Prostate gland (tissue), 2 donors: ENCODE measurements at places on chromosomes 16 and 17. TPM values are rescaled to one million over a fixed set of nuclear protein-coding genes. Genes with fewer than 3 reads are reported as not detected.
A peak's percentile ranks its signal among the peaks of the same experiment; 100 is the strongest.

- peaks cover 3% of the 10 kb centered on the region for H3K27me3 ChIP-seq
- no peak for DNase-seq
- no peak overlapping the region for H3K27ac ChIP-seq
- no peaks in the 10 kb centered on the region for H3K36me3 ChIP-seq
- no peak overlapping the region for H3K4me3 ChIP-seq
Measured at GRCh38 chr16:80367037-80367658, 173.6 kb upstream of the DYNLRB2 start.

DNA sequence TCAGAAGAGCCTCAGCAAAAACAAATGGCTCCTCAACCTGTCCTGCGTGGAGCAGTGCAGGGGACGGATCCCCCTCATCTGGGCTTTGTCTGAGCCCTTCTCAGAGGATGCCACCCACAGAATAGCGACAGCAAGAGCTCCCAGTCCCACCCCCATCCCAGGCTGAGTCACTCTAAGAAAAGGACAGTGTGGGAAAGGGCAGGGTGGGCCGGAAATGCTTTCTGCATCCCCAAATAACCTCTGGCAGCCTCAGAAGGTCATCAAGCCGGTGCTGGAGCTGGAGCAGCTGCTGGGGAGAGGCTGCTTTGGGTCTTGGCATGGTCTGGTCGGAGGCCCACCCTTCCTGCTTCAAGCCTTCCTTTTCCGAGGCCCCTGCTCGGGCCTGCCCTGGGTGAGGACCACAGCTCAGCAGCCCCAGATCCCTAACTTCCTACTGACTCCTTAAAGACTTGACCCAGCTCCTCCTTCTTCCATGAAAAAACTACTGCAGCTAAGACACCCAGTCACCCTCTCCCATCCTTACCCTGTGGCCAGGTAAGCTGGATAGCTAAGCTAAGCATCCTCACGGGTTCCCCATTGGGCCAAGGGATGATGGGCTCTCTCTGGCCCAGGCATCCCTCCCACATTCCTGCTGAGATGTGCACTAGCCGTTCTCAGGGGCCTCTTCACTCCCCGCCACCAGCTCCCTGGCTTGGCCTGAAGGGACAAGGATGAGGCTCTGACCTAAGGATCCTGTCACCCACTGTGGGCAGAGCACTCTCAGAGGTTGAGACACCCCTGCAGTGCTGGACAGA lies 8.7 kb downstream of the SLC12A4 start:
- no peaks in the 10 kb centered on the region for H3K27me3 ChIP-seq
- no peak for DNase-seq
- H3K4me3 ChIP-seq: no peak overlapping the region
- peaks cover 19% of the 10 kb centered on the region for H3K36me3 ChIP-seq
- peak overlapping the region; percentile 23 for H3K27ac ChIP-seq

- H3K4me3 ChIP-seq: no peak overlapping the region
- no peak for DNase-seq
- H3K27ac ChIP-seq: no peak overlapping the region
- H3K4me1 ChIP-seq: no peaks in the 10 kb centered on the region
- no peaks in the 10 kb centered on the region for H3K27me3 ChIP-seq
Measured at GRCh38 chr16:28937222-28937876, 5.6 kb downstream of the CD19 start.

DNA sequence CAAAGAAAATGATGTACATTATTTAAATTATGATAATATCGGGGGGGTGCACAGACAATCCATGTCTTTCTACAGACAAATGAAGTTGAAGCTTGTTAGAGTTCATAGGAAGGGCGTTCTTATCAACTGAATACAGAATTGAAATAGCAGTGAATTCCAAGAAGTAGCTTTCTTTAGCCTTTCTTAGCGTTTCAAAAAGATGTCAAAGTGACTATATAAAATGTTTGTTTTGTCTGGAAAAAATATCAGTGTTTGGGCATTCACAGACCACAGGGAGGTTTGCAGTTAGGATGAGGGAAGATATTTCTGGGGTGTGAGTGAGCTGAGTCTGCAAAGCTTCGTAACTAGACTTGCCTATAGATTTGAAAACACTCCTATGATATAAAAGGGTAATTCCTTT lies 55.0 kb downstream of the STX8 start:
- no peak overlapping the region for H3K4me3 ChIP-seq
- H3K4me1 ChIP-seq: no peaks in the 10 kb centered on the region
- no peaks in the 10 kb centered on the region for H3K27me3 ChIP-seq
- no peak for DNase-seq
- no peaks in the 10 kb centered on the region for H3K36me3 ChIP-seq

GRCh38 chr17:78271419-78272170 lies 40.2 kb downstream of the TMEM235 start:
- H3K27me3 ChIP-seq: no peaks in the 10 kb centered on the region
- no peaks in the 10 kb centered on the region for H3K36me3 ChIP-seq
- H3K27ac ChIP-seq: no peak overlapping the region
- no peaks in the 10 kb centered on the region for H3K4me1 ChIP-seq
- no peak overlapping the region for H3K4me3 ChIP-seq

GRCh38 chr17:76805319-76805718 lies 62.9 kb upstream of the MGAT5B start:
- no peak overlapping the region for H3K4me3 ChIP-seq
- no peaks in the 10 kb centered on the region for H3K27me3 ChIP-seq
- no peaks in the 10 kb centered on the region for H3K36me3 ChIP-seq
- H3K27ac ChIP-seq: no peak overlapping the region
- DNase-seq: no peak

DNA sequence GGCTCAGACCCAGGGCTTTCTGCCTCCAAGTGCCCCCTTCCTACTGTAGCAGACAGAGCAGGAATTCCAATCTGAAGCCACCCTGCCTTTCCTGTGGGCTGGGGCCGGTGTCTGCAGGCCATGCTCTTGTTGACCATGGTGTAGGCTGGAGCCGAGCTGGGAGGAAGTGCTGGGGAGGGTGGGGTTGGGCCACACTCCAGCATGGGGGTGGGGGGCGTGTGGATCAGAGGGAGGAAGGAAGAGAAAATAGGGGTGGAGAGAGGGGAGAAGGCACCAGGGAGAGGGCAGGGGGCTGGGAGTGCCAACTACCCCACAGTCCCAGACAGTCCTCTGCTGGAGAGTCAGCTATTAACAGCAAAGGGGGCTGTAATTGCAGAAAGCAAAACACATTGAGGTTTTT lies 54.3 kb upstream of the JPH3 start:
- H3K27me3 ChIP-seq: peaks cover 8% of the 10 kb centered on the region
- DNase-seq: no peak
- no peaks in the 10 kb centered on the region for H3K36me3 ChIP-seq
- H3K4me1 ChIP-seq: no peaks in the 10 kb centered on the region
- no peak overlapping the region for H3K4me3 ChIP-seq

TSNAXIP1 gene
- total RNA-seq: 2.1 TPM

- H3K36me3 ChIP-seq: no peaks in the 10 kb centered on the region
- H3K27ac ChIP-seq: peak overlapping the region; percentile 10
- peaks cover 32% of the 10 kb centered on the region for H3K4me1 ChIP-seq
- H3K27me3 ChIP-seq: no peaks in the 10 kb centered on the region
- peak; percentile 58 for DNase-seq
Measured at GRCh38 chr16:89443727-89444084, 46.7 kb downstream of the ANKRD11 start.

NTN1 gene
- 9.2 TPM for total RNA-seq

- no peak overlapping the region for H3K4me3 ChIP-seq
- no peaks in the 10 kb centered on the region for H3K27me3 ChIP-seq
- H3K4me1 ChIP-seq: no peaks in the 10 kb centered on the region
- H3K27ac ChIP-seq: no peak overlapping the region
Measured at GRCh38 chr16:47311738-47312505, 148.9 kb downstream of the ITFG1 start.

CMTM4 gene
- total RNA-seq: 46.9 TPM

DNA sequence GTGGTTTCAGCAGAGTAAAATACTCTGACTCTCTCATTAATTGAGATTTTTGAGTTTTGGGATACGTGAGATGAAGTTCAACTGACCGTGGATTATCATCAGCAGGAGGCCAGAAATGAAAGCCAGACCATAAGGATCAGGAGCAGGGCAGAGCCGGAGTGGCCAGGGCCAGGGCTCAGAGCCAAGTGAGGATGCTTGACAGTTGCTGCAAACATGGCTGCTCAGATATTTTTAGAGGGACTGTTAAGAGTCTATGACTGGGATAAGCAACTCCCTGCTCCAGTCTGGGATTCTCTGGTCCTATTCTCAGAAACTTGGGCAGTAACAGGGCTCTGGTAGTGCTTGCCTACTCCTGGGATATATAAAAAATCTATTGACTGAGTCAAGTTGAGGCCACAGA lies 17.6 kb upstream of the CDH13 start:
- H3K4me3 ChIP-seq: no peak overlapping the region
- DNase-seq: no peak
- H3K27me3 ChIP-seq: no peaks in the 10 kb centered on the region
- no peaks in the 10 kb centered on the region for H3K4me1 ChIP-seq

TP53TG3 gene
- total RNA-seq: 4.7 TPM

GRCh38 chr17:60909405-60909804 lies 231.8 kb downstream of the BCAS3 start:
- DNase-seq: no peak
- no peaks in the 10 kb centered on the region for H3K27me3 ChIP-seq
- no peak overlapping the region for H3K27ac ChIP-seq
- no peak overlapping the region for H3K4me3 ChIP-seq

INCA1 gene
- 2.5 TPM for total RNA-seq

DNA sequence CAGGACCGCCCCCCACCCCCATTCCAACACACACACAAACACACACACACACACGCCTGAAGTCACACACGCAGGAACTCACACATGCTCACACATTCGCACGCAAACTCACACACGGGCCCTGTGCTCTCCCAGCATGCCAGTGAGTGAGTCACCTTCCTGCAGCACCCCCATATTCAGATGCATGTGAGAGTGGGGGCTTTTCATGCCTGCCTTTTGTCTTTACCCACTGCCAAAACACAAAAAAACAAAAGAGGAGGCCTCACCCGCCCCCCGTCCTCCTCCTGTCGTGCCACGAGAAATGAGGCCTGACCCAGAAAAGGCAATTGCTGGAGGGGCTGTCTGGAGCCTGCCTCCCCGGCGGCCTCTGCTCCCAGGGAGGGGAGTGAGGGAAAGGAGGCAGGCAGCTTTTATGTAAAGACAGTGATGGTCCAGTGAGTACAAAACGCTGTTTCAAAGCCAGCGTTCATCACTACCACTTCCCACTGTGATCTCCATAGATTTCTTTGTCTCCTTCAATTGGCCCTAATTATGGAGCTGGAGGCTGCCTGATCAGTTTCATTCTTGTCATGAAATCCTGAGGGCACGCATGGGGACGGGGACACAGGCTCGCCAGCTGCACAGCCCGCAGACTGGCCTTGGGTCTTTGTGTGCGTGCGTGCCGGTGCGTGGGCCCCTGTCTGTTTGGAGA lies 29.5 kb upstream of the GSE1 start:
- H3K27ac ChIP-seq: no peak overlapping the region
- DNase-seq: no peak
- H3K36me3 ChIP-seq: no peaks in the 10 kb centered on the region

- H3K4me3 ChIP-seq: no peak overlapping the region
- H3K36me3 ChIP-seq: no peaks in the 10 kb centered on the region
- H3K27me3 ChIP-seq: peaks cover 4% of the 10 kb centered on the region
Measured at GRCh38 chr16:50389900-50390299, 21.1 kb upstream of the BRD7 start.

OR4D1 gene
- total RNA-seq: 0.34 TPM

DNA sequence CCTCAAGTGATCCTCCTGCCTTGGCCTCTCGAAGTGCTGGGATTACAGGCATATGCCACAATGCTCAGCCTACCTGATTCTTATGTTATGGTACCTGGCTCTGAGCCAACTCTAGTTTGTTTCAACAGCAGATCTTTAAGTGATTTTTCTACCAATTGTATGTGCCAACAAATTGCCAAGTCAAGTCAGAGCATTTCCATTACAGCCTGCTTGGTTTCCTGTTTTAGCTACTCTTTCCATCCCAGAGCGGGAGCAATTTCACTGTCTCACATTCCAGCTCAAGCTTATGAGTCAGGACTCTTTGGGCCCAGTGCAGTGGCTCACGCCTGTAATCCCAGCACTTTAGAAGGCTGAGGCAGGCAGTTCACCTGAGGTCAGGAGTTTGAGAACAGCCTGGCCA lies 30.8 kb upstream of the RBBP6 start:
- DNase-seq: no peak
- H3K4me1 ChIP-seq: no peaks in the 10 kb centered on the region
- H3K4me3 ChIP-seq: no peak overlapping the region
- H3K27ac ChIP-seq: no peak overlapping the region

ACLY gene
- total RNA-seq: 203 TPM

CA4 gene
- 4.7 TPM for total RNA-seq

GRCh38 chr17:81866440-81867169 lies 4.5 kb downstream of the ARHGDIA start:
- no peak overlapping the region for H3K4me3 ChIP-seq
- H3K4me1 ChIP-seq: peaks cover 20% of the 10 kb centered on the region
- DNase-seq: no peak
- peaks cover 10% of the 10 kb centered on the region for H3K36me3 ChIP-seq

FOXL1 gene
- 0.87 TPM for total RNA-seq

ASPA gene
- 0.46 TPM for total RNA-seq

DNA sequence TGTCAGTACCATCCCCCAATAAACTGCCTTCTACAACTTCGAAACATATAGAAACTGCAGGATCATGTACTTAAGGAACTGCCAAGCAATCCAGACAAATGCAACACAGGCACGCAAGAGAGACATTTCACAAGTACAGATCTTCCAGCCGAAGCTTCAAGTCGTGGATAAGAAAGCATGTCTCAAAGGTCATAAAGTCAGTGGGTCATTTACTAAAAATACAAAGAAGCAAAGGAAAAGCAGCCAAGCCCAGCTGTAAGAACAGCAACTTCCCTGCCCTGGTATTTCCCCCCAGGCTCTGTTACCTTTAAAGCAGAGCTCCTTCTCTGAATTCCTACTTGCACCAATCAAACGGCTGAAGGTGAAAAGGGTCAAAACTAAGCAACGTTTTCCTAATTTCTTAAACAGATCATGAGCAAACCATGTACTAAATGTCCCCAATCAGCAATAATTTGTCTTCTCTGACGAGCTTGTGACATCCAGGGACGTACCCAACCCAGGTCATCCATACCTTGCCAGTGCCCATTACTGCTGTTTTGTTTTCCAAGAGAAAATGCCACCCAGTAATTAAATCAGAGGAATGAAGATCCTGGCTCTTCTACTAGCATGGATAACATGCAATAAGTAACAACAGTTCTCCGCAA lies 1.7 kb downstream of the AKTIP start:
- peaks cover 5% of the 10 kb centered on the region for H3K36me3 ChIP-seq
- no peaks in the 10 kb centered on the region for H3K27me3 ChIP-seq
- peaks cover 14% of the 10 kb centered on the region for H3K4me1 ChIP-seq

DNA sequence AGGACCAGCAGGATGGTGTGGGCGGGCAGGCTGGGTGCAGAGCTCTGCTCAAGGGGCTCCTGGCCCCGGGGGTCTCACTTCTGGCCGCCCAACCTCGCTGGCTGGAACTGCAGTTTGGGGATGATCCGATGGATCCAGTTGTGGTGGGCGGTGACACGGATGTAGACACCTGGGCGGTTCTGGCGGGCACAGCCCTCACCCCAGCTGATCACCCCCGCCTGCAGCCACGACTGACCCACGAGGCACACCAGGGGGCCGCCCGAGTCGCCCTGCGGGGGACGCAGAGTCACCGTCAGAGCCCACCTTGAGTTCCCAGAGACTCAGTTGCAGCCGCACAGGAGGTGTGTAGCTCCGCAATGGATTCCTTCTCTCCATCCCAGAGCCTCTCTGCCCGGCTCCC lies 7.5 kb downstream of the PRSS27 start:
- DNase-seq: no peak
- H3K27ac ChIP-seq: no peak overlapping the region
- no peak overlapping the region for H3K4me3 ChIP-seq
- no peaks in the 10 kb centered on the region for H3K4me1 ChIP-seq
